Vein endothelial cell (primary cell): ENCODE measurements at places on chromosomes 11 and 22. TPM values are rescaled to one million over a fixed set of nuclear protein-coding genes. Genes with fewer than 3 reads are reported as not detected.

Gene SPON1
- under 0.01 TPM in 2 replicates for total RNA-seq

Gene C11orf16
- not detected in 2 replicates for total RNA-seq

Gene LRRC10B
- not detected in 2 replicates for total RNA-seq

Gene C1QTNF4
- 0.10 and 0.33 TPM in 2 replicates for total RNA-seq

Gene EIF3F
- total RNA-seq = 386 and 425 TPM in 2 replicates

Gene P2RY6
- total RNA-seq = 0.29 and 0.33 TPM in 2 replicates

Gene CADM1
- total RNA-seq = 0.33 and 2.5 TPM in 2 replicates
